ENCODE measurements at places on chromosomes 3 and 15. TPM values are rescaled to one million over a fixed set of nuclear protein-coding genes. Genes with fewer than 3 reads are reported as not detected.

The NEO1 gene
- 38.3 TPM for total RNA-seq

The MYEF2 gene
- 6.9 TPM for total RNA-seq

The GPR62 gene
- under 0.01 TPM for total RNA-seq

The EPHB1 gene
- total RNA-seq, result 0.32 TPM

The CHCHD6 gene
- total RNA-seq, result 9.1 TPM

The RBP2 gene
- not detected for total RNA-seq

The OR4F6 gene
- not detected for total RNA-seq

The LYZL4 gene
- not detected for total RNA-seq

The SLC6A11 gene
- not detected for total RNA-seq

The NR2F2 gene
- total RNA-seq, result 73.1 TPM

The ZXDC gene
- total RNA-seq, result 17.7 TPM

The CHST2 gene
- total RNA-seq, result 40.2 TPM

The PRSS50 gene
- total RNA-seq, result not detected
